Left ventricle myocardium superior (tissue), 1 donor: ENCODE measurements at places on chromosomes 5 and 9.

GRCh38 chr5:134989266-134989830 is 21.6 kb downstream of the CATSPER3 start:
- no peak for DNase-seq

GRCh38 chr9:135277219-135278201 is 190.0 kb downstream of the OLFM1 start:
- DNase-seq: no peak

DNA sequence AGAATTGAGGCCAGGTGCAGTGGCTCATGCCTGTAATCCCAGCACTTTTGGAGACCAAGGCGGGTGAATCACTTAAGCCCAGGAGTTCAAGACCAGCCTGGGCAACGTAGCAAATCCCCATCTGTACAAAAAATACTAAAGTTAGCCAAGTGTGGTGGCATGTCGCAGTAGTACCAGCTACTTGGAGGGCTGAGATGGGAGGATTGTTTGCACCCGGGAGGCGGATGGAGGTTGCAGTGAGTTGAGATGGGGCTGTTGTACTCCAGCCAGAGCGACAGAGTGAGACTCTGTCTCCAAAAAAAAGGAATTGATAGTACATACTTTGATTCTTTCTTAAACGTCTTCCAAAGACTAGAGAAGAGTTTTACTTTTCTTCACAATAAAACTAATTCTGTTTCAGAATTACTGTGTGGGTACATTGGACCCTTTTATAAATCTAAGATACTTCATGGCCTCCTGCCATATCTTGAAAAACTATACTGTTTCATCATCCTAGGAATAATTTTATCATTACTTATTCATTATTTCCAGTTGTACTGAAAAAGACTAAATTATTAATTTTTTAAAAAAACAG is 132.0 kb upstream of the GRHPR start:
- DNase-seq: no peak

- no peak for DNase-seq
Observed at GRCh38 chr5:134555223-134555889, 29.9 kb downstream of the JADE2 start.

DNA sequence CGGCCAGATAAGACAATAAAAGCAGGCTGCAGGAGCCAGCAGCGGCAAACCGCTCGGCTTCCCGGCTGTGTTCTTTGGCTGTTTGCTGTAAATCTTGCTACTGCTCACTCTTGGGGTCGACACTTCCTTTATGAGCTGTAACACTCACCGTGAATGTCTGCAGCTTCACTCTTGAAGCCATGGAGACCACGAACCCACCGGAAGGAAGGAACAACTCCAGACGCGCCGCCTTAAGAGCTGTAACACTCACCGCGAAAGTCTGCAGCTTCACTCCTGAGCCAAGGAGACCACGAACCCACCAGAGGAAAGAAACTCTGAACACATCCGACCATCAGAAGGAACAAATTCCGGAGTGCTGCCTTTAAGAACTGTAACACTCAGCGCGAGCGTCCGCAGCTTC is 451.7 kb downstream of the AGTPBP1 start:
- no peak for DNase-seq

DNA sequence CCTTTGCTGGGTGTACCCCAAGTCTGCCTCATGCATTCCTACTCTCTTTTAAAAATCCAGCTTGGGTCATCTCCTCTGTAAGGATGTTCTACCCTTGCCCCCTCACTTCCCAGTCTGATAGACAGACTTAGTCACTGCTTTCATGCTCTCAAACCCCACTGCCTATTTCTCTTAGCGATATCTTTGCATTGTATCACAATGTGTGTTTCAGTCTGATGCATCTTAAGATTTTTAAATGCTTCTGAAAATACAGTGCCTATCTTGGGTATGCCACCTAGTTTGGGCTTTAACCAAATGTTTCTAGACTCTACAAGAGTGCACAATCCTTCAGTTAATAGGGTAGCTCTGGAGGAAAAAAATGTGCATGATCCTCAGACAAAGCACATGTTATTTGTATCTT is 97.8 kb downstream of the SNX18 start:
- DNase-seq: no peak

GRCh38 chr9:134433101-134433500 is 106.8 kb downstream of the RXRA start:
- DNase-seq: no peak

- DNase-seq: peak; percentile 33
Observed at GRCh38 chr5:102760815-102761214, 5.7 kb downstream of the PAM start.

GRCh38 chr9:4168526-4168925 is 131.3 kb downstream of the GLIS3 start:
- no peak for DNase-seq
